ENCODE measurements at places on chromosomes 16 and 17.

DNA sequence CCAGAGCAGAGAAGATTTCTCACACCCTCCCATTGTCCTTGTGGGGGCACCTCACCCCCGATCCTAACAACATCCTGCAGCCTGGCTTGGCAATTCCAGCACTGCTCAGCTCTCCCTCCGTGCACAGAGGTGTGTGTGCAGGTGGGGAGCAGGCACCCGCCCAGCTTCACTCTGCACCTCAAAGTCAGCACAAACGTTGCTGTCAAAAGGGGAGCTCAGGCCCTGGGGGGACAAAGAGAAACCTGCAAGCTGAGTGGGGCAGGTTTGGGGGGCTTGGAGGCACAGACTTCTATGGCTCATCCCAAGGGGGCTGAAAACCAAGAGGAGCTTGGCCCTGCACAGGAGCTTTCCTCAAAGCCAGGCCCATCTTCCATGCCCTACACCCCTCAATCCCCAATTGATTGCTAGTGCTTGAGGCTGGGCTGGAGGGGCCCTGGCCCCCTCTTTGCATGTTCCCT, 231.9 kb upstream of the TNRC6C start:
- no peak for DNase-seq

- no peak for DNase-seq
Measured at GRCh38 chr17:62004388-62004787, 60.7 kb downstream of the MED13 start.

- no peak for DNase-seq
Measured at GRCh38 chr16:28898266-28898665, 20.0 kb downstream of the ATP2A1 start.

DNA sequence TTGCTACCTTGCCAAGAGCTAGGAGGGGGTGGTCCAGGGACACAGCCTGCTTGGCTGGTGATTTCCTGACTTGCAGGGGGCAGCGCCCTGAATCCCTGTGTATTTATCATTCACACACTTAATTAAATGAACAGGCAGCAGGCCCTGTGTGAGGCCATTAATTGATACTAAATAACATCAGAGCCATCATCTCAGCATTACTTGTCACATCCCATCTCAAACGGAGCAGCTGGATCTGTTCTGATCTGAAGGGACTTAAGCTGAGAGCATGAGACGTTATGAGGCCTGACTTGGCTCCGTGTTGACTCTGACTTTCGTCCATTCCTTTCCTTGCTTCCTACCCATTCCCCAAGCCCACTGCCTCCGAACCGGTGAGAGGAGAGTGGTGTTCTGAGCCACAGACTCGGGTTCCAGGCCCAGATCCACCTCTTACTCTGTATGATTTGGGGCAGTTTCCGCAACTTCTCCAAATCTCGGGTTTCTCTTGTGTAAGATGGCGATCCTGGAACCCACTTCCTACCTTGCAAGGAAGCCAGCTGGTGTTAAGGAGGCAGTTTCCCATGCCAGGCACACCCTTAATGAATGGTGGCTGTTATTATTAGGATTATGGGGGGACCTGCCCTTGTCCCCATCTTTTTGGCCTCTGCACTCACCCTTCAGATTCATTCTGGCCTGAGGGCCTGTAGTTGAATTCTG, 33.8 kb downstream of the CACNA1G start:
- DNase-seq = no peak

DNA sequence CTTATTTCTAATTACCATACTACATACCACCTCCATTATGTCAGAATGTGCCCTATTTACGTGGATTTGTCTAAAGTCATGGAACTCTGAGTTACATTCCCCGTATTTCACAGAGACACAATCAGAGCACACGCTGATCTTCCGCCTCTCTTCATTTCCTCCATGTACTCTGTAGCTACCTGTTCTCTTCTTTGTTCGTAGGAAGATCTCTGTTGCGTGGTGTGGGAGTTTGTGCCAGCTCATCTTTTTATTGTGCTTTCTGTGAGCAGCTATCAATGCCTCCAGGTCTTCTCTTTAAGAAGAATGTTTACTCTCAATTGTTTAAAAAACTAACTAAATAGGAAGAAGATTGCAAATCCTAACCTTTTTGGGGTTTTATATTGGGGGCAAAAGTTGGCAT, 26.9 kb downstream of the NLRC5 start:
- DNase-seq = peak; percentile 61

- DNase-seq = no peak
Measured at GRCh38 chr17:49957350-49957749, 11.6 kb upstream of the DLX4 start.

DNA sequence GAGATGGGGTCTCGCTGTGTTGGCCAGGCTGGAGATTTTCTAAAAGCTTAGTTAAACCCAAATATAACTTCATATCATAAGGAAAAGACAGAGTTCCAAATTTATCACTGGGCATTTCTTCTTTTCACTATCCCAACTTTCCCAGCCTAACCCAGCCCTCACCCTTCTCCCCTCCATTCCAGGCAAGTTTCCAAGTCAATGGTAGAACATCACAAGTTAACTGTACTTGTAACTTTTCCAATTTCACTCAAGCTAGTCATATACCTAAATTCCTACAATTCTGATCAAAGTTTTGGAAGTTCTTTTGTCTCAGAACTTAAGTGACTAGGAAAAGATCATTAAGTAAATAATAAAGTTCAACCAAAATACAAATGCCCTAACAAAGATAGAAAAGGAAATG, 61.2 kb downstream of the USP32 start:
- no peak for DNase-seq

DNA sequence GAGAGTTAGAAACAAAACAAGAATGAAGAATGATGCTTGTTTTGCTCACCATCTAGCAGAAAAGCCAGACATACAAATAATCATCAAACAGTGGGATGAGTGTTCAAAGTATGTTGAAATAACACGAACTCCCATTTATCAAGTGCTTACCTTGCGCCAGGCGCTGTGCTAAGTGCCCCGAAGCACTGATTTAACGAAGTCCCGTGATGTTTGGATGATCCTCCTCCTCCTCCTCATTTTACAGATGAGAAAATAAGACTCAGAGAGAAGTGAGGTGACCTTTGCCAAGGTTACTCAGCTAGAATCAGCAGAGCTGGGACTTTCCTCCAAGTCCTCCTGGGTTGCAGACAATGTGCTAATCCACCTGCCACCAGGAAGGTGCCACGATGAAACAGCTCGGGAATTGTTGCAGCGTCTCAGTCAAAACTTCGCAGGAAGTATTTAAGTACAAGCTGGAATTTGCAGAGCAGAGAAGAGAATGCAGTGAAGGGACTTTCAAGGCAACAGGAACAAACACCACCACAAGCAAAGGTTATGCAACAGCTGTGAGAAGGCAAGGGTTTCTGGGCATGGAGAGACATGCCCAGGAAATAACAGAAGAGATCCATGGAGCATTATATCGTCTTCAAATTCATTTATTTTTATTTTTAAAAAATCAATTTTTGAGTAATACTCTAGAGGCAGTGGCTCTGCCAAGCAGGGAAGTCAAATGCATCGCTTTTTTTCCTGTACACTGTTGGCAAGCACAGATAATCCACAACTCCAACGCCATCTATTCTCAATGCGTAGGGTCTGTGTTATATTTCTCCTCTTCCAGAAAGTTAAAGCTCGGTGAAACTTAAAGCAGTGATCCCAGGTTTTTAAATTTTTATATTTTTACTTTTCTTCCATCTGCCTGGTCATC, 11.1 kb downstream of the PRCD start:
- DNase-seq = no peak

GRCh38 chr17:75507733-75508719, 7.3 kb downstream of the CASKIN2 start:
- DNase-seq = no peak

DNA sequence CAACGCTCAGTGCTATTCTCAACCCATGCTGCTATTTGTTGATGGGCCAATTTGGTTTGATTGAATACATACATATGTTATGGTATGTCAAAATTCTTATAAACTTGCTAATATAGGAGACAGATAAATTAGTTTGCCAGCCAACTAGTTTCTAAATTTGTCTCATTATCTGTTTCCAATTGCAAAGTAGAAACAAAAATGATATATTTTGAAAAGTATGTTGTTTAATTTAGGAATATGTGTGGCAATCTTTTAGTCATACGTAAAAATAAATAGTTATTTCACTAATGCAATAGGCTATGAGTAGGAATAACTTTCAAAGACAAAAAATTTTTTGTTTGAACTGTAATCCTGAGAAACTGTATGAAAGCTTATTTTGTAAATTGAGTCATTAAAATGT, 210.6 kb upstream of the KCNJ16 start:
- no peak for DNase-seq

DNA sequence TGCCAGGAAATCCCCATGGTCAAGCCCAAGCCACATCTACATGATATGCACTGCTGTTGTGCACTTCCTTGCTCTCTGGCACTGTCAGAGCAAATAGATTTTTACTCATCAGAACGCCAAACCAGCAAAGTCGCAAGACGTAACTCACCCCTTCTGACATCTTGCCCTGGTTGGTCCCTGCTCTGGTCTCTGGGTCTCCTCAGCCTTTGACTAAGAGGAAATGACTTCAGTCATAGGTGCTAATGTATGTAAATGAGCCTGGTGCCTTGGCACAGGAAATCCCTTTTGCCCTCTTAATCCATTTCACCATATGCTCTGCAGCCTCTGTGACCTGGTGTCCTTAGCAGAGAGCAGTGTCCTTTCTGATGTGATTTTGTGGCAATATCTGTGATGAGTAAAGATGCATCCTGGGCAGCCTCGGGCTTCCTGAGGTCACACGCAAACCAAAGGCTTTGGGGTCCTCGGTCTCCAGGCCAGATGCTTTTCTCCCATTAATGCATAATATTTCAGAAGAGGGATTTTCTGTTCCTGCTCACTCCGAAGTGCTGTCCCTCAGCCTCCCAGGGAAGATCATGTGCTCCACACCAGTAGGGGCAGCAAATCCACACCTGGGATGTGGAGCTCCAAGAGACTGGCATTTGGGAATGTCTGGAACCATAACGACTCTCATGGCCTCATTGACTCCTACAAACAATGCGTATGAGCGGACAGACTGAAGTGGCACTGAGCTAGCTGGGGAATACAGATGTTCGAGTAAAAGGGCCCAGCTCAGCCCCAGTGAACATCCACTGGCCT, 66.9 kb downstream of the GP2 start:
- no peak for DNase-seq

- DNase-seq = no peak
Measured at GRCh38 chr17:38608648-38609047, 2.9 kb upstream of the SRCIN1 start.

DNA sequence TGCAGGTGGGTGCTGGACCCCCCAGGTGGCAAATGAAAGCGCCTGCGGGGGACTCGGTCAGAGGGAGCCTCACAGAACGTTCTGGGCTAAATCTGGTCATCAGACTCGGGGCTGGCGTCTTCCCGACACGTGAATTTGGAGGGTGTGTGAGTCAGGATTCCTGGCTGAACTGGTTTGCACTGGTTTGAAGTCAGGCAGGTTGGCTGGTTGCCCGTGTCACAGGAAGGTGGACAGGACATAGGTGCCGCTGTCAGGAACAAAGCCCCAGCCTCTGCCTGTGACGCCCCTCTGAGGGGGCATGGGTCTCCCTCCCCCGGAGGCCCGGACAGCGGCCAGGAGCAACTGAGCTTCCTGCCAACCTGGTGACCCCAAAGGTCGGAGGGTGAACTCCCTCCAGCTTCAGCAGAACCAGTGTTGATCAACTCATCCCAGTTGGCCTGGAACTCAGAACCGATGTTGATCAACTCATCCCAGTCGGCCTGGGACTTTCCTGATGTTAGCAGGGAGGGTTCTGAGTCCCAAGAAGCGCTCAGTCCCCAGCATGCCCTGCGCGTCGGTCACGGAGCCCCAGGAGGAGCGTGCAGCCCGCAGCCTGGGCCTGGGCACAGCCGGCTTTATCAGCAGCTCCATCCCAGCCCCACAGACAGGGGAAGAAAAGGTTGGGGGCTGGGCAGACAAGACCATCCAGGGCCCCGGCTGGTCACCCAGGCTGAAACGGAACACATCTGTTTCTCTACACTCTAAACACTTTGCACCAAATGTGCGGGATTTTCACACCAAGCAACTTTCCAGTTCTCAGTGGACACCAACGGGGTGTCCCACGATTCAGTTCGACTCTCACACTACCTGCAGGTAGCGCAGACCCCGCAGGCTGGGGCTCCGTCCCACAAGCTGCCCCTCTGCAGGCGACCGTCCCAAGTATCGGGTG, 14.4 kb upstream of the METRNL start:
- no peak for DNase-seq

GRCh38 chr16:22035153-22035552, 27.2 kb downstream of the MOSMO start:
- no peak for DNase-seq

GRCh38 chr16:53775821-53776431, 72.0 kb downstream of the FTO start:
- no peak for DNase-seq

GRCh38 chr16:87496447-87496801, 3.6 kb upstream of the ZCCHC14 start:
- peak; percentile 13 for DNase-seq

DNA sequence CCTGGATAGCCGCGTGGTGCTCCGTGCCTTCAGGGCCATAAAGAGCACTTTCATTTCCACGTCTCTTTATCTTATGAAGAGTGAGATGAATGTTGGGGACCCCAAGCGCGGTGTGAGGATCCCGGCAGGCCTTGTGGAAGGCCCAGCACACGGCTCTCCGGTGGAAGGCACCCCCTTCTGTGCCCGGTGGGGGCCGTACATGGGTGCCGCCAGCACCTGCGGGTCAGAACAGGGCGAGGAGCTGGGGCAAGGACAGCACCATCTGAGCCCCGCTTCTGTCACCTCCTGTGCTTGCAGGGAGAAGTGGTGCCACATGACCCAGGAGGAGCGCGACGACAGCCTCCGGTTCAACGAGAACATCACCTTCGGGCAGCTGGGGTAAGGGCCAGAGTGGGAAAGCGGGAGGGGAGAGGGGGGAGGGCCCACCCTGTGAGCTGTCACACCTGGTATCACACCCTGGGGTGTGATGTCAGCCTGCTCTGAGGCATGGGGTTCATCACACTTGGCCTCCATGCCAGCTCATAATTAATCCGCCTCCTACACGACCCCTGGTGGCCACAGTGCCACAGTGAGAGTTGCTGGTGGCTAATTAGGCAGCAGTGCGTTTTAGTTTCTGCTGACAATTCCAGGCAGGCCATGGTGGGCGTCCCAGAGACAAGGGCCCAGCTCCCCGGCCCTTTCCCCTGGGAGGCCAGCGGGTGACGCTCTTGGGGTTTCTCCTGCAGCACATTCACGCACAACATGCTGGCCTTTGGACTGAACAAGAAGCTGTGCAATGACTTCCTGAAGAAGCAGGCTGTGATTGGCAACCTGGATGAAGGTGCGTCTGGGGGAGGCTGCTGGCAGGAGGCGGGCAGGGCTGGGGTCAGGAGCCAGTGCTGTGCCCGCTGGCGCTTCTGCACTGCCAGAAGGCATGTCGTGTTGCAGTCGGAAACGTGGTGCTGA, 25.7 kb downstream of the CIBAR2 start:
- peak; percentile 86 for DNase-seq

DNA sequence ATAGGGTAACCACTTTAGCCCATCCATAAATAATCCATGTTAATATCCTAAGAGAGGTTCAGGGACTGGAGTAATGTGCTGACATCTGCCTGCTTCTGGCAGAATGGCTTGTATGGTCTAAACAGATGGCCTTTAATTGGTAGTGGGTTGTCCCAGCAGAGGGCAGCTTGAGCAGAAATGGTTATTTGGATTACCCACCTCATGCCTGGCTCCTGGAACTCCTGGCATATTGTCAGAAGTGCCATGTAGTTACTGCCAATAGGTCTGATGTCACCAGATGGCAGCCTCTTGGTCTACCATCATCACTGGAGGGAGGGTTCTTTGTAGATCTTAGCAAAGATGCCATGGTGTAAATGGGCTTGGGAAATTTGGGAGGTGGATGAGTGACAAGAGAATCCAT, 157.5 kb upstream of the SOX9 start:
- DNase-seq = no peak
